ENCODE measurements at places on chromosomes 6 and 20. TPM values are rescaled to one million over a fixed set of nuclear protein-coding genes. Genes with fewer than 3 reads are reported as not detected.

DNA sequence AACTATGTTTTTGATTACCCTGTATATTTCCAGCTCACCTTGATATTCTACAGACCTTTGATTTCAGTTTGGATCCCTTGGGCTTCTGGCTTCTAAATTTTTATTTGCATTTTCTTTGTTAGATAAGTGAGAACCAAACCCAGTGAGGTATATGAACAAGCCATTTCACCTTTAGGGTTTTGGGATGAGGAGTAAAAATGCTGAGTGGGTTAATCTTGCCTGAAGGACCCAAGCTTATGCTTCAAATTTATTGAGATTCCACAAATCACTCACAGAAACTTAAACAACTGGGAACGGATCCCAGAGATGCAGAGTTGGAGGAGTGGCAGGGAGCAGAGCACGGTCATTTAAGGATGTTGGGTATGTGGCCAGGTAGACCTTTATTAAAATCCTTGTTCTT, 263.3 kb upstream of the BMP2 start:
- peak overlapping the region; percentile 87 for H3K27ac ChIP-seq
- no peak for DNase-seq
- H3K27me3 ChIP-seq: no peaks in the 10 kb centered on the region

- no peak for DNase-seq
- H3K4me3 ChIP-seq: no peak overlapping the region
- peak overlapping the region; percentile 88 for H3K27ac ChIP-seq
- no peaks in the 10 kb centered on the region for H3K27me3 ChIP-seq
- peaks cover 13% of the 10 kb centered on the region for H3K4me1 ChIP-seq
- peaks cover 10% of the 10 kb centered on the region for H3K36me3 ChIP-seq
These were observed 46.6 kb downstream of the AGPAT4 start for GRCh38 chr6:161227004-161227960.

DNA sequence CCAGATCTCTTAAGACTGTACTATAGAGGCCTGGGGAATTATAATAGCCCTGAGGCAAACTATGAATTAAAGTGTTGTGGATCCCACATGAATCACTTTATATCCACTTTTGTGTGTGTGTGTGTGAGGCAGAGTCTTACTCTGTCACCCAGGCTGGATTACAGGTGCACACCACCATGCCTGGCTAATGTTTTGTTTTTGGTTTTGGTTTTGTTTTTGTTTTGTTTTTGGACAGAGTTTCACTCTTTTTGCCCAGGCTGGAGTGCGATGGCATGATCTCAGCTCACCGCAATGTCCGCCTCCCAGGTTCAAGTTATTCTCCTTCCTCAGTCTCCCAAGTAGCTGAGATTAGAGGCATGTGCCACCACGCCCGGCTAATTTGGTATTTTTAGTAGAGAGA, 32.2 kb upstream of the MICB start:
- DNase-seq: no peak
- no peaks in the 10 kb centered on the region for H3K4me1 ChIP-seq

CNBD2 gene
- polyA plus RNA-seq: not detected

DNA sequence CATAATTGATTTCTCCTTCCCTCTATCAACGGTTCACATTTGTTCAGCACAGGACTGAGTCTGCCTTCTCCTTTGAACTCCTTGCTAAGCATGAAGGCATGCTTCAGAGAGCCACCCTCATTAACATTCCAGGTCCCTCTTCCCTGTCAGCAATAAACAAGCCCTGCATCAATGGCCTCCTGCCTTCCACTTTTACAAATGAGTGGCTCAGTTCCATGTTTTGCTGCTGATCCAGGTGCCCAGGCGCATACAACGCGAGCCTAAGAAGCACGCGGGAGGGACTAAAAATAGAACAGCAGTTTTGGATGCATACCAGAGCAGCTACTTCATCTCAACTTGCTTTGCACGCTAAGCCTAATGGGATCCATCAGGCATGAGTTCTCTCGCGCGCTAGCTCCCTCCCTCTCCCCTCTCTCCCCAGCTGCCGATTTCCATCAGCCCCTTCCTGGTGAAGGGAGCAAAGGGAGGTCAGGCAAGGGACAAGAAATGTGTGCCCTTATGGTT, 53.4 kb downstream of the TRAF3IP2 start:
- DNase-seq: peak; percentile 93
- H3K4me1 ChIP-seq: peaks cover 42% of the 10 kb centered on the region
- peak overlapping the region; percentile 98 for H3K27ac ChIP-seq
- H3K27me3 ChIP-seq: no peaks in the 10 kb centered on the region
- H3K36me3 ChIP-seq: no peaks in the 10 kb centered on the region
- H3K4me3 ChIP-seq: no peak overlapping the region

OPN5 gene
- not detected for polyA plus RNA-seq

- DNase-seq: no peak
- no peak overlapping the region for H3K4me3 ChIP-seq
- H3K4me1 ChIP-seq: peaks cover 3% of the 10 kb centered on the region
- no peak overlapping the region for H3K27ac ChIP-seq
- H3K27me3 ChIP-seq: no peaks in the 10 kb centered on the region
These were observed 27.4 kb downstream of the GHRH start for GRCh38 chr20:37234254-37234581.
